ENCODE measurements at places on chromosomes 4 and X.

GRCh38 chr4:7414736-7415510, 19.8 kb downstream of the PSAPL1 start:
- DNase-seq: no peak

GRCh38 chr4:18670034-18670433, 648.5 kb upstream of the LCORL start:
- DNase-seq: no peak

DNA sequence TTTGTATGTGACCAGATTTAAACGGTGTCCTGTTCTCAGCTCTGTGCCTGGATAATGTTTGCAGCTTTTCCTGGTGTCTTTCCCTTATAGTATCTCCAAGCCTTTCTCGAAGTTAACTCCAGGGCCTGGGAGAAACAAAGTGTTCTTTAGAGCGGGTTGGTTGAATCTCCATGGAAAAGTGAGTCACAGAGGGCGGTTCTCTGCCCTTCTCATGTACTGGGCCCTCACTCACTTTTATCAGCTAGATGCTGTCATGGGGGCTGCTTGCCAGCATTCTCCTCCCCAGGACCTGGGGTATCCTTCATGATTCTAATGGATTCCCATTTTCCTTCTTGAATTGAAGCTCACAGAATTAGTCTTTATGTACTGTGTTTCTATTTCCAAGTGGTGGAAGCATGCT, 46.1 kb upstream of the MAGEC2 start:
- no peak for DNase-seq

DNA sequence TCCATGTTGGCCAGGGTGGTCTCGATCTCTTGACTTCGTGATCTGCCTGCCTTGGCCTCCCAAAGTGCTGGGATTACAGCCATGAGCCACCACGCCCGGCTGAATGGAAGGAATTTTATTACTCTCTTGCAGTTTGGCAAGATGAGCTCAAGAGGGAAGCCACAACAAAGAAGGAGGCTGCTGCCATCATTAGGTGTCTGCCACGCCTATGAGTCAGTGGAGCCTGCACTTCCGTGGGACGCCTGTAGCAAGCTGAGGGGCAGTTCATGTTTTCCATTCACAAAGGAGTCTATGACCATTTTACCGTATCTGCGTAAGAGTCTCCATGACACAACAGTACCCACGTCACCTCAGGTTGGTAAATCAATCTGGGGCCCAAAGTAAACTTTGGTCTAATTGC, 51.2 kb upstream of the CHRNA9 start:
- DNase-seq: peak; percentile 46

GRCh38 chrX:134315866-134316265, 78.9 kb downstream of the CCDC160 start:
- no peak for DNase-seq

DNA sequence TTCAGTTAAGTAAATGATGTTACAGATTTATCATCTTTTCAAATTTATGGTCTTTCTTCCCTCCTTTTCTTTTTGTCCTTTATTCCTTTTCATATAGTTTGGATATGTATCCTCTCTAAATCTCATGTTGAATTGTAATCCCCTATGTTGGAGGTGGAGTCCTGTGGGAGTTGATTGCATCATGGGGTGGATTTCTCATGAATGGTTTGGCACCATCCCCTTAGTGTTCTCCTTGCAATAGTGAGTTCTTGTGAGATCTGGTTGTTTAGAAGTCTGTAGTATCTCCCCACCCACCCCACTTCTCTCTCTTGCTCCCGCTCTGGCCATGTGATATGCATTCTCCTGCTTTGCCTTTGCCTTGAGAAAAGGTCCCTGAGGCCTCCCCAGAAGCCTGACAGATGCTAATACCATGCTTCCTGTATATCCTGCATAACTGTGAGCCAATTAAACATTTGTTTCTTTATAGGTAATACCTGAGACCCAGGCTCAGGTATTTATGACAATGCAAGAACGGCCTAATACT, 236.7 kb downstream of the PRDM5 start:
- no peak for DNase-seq

GRCh38 chrX:49167740-49168108, 4.0 kb upstream of the PLP2 start:
- DNase-seq: no peak

DNA sequence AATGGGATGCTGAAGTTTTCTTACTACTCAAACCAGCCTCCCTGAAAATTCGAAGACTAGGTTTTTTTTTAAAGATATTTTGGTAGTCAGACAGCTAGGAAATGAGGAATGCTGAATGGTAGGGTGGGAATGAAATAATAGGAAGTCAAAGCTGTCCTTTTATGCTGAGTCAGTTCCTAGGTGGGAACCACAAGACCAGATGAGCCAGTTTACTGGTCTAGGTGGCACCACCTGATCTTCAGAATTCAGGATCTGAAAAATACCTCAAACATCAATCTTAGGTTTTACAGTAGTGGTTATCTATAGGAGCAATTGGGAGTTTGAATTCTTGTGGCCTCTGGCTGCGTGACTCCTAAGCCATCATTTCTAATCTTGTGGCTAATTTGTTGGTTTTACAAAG, 183.1 kb upstream of the GALNT7 start:
- DNase-seq: no peak

GRCh38 chr4:186599483-186599882, 44.1 kb upstream of the MTNR1A start:
- DNase-seq: no peak

GRCh38 chr4:149993030-149993429, 85.2 kb upstream of the DCLK2 start:
- no peak for DNase-seq

GRCh38 chr4:150308824-150309472, 230.7 kb downstream of the DCLK2 start:
- DNase-seq: no peak

DNA sequence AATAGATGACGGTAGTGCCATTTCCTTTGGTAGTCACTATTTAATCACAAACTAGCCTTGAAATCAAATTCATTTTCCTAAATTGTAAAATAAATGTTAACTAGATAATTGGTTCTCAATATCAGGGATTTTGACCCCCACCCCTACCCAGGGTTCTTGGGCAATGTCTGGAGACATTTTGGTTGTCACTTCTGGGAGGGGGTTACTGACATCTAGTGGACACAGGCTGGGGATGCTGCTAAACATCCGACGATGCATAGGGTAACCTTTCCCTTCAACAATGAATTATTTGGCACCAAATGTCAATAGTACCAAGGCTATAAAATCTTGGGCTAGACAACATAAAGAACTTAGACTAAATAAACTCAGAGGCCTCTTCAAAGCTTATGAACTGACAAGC, 285.8 kb upstream of the TRPC5 start:
- no peak for DNase-seq

GRCh38 chr4:39062770-39063097, 702 bp downstream of the KLHL5 start:
- no peak for DNase-seq

DNA sequence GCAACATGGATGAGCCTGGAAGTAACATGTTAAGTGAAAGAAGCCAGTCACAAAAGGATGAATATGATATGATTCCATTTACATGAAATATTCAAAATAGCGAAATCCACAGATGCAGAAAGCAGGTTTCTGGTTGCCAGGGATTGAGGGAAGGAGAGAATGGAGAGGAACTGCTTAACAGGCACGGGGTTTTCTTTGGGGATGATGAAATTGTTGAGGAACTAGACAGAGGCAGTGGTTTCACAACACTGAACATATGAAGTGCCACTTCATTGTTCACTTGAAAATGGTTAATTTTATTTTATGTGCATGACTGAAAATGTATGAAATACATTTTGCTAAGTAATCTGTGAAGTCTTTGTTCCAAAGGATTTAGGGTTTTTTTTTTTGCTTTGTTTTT, 182.5 kb upstream of the TBL1X start:
- no peak for DNase-seq

- peak; percentile 1 for DNase-seq
Measured at GRCh38 chr4:40749717-40750460, at the start of gene NSUN7. TSS of gene NSUN7 (plus strand) at chr4:40749955. CDS start at chr4:40750694, 739 bp downstream.

GRCh38 chrX:13367950-13368349, 48.1 kb upstream of the ATXN3L start:
- DNase-seq: no peak

DNA sequence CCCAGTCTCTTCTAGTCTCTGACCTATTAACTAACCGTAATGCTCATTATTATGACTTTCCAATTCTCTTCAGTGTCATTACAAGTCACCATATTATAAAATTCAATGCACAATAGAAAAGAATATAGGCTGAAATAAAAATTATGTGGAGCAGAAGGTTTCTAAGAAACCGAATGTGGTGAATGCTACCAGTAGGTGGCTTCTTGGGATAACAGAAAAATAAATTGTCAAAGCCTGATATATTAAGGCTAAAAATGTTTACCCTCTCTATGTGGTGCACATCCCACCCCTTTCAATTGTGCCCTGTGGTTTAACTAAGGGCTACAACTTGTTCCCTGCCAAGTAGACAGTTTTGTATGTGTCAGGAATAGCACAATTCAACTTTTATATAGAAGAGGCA, 624.6 kb upstream of the TECRL start:
- DNase-seq: no peak

- no peak for DNase-seq
Measured at GRCh38 chrX:47577424-47577823, 4.8 kb upstream of the TIMP1 start.

- no peak for DNase-seq
Measured at GRCh38 chr4:1503583-1504471, 97.6 kb upstream of the NKX1-1 start.

DNA sequence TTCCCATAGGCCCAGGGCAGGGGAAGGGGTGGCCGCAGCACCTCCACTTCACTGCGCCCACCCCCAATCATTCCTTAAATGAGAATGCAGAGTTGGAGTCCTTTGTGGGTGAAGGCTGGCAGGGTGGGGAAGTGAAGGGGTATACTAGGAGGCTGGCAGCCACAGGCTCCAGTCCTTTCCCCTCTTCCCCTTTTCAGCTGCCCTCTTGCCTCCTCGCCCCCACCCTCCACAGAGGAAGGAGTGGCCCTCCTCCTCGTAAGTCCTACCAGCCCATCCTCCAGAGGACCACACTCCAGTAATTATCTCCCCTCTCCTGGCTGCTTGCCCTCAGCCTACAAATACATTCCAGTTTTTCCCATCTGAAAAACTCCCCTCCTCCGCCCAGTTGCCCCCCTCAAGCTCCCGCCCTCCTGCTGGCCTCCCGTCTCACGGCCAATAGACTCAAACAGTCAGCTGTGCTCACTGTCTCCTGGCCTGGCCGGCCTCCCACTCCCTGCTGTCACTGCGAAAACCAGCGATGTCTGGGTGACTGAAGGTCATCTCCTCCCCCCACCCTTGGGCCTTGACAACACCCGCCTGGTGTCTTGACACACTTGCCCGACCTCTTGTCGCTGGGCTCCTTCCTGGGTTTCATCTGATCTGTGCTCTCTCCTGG, 38.8 kb downstream of the EFNB1 start:
- no peak for DNase-seq

DNA sequence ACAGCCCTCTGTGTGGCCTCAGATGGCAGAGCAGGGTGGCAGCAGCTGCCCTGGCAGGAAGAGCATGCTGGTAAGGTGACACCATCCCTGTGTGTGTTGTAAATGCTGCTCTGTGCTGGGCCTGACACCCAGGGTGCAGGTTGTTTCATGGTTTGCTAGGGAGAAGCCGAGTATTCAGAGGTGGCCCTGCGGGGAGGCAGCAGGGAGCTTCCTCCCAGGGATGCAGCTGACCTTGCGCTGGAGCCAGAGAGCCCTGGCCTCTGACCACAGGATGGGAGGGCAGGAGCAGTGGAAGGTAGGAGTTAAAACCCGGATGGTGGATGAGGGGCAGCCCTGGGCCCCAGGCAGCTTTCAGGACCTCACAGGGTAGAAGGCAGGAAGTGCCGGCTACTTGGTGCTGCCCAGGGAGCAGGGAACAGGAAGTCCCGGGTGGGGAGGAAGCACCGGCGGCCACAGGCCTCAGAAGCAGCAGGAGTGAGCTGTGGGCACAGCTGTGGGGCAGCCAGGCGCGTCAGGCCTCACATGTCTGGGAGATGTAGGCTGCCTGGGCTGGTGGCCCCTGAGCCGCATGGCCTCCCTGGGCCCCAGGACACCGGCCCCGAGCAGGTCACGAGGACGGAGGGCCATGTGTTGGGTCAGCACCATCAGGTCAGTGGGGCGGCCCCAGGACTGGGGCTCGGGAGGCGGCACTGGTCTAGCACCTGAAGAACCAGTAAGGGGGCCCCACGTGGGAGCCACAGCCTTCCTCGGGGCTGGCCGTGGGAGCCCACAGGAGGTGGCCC, 19.1 kb downstream of the SH3BP2 start:
- DNase-seq: peak; percentile 19

- no peak for DNase-seq
Measured at GRCh38 chr4:25621027-25621930, 34.4 kb upstream of the SLC34A2 start.

DNA sequence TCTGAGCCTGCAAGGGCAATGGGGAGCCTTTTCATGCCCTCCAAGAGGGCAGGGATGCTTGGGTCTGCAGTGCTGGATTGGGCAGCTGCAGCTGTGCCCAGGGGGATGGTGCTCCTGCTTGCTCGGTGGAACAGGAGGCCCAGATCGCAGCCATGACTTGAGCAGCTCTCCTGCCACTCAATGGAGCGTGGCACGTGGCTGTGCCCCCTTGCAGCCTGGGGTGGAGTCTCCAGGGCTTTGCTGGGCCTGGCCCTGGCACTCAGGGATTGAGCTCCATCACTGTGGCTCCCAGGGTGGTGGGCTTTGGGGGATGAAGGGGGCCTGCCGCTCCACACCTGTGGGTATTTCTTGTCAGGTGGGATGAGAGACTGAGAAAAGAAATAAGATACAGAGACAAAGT, 53.4 kb upstream of the IBSP start:
- no peak for DNase-seq

- no peak for DNase-seq
Measured at GRCh38 chr4:18981234-18981615, 959.7 kb upstream of the LCORL start.

GRCh38 chr4:106854569-106855351, 181.4 kb downstream of the DKK2 start:
- no peak for DNase-seq

- DNase-seq: no peak
Measured at GRCh38 chr4:86038037-86038436, 321.8 kb downstream of the MAPK10 start.

GRCh38 chrX:112681976-112682375, 2.2 kb upstream of the LHFPL1 start:
- DNase-seq: no peak

DNA sequence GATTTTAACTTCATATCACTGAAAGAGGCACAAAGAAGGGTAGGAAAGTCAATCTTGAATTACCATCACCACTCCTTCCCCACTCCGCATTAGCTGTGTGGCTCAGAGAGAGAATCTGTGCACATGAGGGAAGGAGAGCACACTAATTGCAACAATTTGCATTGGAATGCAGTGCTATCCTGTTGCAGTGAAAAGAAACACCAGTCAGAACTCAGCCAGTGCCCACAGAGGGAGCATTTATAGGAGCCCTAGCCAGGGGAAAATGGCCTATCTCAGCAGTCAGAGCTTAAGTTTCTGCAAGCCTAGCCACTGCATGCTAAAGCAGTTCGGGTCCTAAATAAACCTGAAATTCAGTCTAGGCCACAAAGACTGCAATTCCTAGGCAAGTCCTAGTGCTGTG, 159.4 kb upstream of the AR start:
- no peak for DNase-seq

Data from effector CD8-positive, alpha-beta T cell (primary cell).